Activated effector memory CD4-positive, alpha-beta T cell treated with Interleukin-2 at 50 U/mL for 16 hours (primary cell): ENCODE measurements at places on chromosomes 1 and 21.

DNA sequence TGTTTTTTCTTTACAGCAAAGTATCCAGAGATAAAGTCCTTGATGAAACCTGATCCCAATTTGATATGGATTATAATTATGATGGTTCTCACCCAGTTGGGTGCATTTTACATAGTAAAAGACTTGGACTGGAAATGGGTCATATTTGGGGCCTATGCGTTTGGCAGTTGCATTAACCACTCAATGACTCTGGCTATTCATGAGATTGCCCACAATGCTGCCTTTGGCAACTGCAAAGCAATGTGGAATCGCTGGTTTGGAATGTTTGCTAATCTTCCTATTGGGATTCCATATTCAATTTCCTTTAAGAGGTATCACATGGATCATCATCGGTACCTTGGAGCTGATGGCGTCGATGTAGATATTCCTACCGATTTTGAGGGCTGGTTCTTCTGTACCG lies 6.5 kb downstream of the DEGS1 start:
- no peak for DNase-seq

GRCh38 chr1:19448491-19449439 lies 36.6 kb downstream of the CAPZB start:
- DNase-seq, result no peak

DNA sequence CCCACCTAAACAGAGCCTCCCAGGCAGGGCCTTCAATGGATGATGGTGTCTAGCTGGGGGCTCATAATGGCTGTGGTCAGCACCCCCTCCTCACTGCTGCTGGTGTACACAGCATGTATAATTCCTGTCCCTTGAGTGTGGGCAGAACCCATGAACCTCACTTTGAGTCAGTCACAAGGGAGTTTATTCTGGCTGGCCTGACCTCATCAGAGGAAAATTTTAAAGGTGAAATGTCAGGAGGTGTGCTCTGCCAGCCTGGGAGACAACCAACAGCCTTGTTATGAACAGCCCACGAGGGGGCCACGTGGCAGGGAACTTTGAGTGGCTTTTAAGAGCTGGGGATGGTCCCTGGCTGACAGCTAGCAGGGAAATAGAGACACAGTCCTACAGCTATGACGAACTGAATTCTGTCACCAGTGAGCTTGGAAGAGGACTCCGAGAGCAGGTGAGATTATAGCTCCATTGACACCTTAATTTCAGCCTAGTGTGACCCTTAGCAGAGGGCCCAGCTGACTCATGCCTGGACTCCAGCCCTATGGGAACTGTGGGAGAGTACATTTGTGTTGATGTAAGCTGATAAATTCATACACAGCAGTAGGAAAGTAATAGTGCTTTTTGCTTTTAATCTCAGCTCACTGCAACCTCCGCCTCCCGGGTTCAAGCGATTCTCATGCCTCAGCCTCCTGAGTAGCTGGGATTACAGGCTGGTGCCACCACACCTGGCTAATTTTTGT lies 73.5 kb upstream of the RUNX3 start:
- DNase-seq, result no peak

DNA sequence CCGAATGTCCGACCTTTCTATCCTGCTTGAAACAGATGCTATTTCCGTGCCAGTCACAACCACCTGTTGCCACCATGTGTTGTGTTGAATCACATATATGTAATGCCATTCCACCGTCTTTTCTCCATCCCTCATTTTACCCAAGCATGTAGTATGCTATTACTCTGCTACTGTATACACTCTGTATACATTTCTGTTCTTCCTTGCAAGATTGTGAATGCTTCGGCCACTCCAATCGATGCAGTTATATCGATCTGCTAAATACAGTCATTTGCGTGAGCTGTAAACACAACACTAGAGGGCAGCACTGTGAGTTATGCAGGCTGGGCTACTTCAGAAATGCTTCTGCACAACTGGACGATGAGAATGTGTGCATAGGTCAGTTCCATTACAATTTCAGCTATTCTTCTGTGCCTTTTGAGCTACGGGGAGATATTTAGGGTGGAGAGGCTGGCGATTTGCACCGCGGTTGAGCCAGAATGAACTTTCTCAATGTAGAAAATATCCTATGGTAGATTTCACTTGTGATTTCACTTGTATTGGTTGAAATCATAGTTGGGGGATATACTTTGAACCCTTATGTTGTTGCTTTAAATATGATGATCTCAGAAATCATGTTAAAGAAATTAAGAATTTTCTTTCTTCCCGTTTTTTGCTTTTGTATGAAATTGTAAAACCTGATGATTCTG lies 289.8 kb downstream of the NTNG1 start:
- no peak for DNase-seq

- DNase-seq, result no peak
Observed at GRCh38 chr1:8154621-8155052, 128.5 kb upstream of the ERRFI1 start.

GRCh38 chr1:191284175-191284574 lies 806.5 kb upstream of the BRINP3 start:
- no peak for DNase-seq

DNA sequence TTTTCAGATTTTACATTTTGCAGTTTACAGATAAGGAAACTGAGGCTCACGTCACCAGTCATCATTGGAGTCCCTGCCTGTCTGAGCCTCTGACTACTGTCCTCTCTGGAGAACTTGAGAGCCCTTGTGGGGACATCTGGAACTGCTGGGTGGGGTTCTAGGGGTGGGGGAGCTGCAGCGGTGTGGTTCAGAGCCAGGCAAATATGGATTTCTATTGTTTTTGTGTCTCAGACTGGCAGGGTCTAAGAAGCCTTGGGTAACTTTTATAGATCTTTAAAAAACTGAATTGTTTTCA lies 46.9 kb downstream of the IER5 start:
- DNase-seq, result no peak

GRCh38 chr1:65206836-65207235 lies 58.8 kb downstream of the AK4 start:
- DNase-seq, result no peak

GRCh38 chr1:228736844-228737445 lies 1.7 kb downstream of the RHOU start:
- no peak for DNase-seq

- no peak for DNase-seq
Observed at GRCh38 chr1:43068911-43069310, 103.2 kb downstream of the EBNA1BP2 start.

- DNase-seq, result no peak
Observed at GRCh38 chr1:103948526-103948925, 198.8 kb downstream of the AMY1C start.

DNA sequence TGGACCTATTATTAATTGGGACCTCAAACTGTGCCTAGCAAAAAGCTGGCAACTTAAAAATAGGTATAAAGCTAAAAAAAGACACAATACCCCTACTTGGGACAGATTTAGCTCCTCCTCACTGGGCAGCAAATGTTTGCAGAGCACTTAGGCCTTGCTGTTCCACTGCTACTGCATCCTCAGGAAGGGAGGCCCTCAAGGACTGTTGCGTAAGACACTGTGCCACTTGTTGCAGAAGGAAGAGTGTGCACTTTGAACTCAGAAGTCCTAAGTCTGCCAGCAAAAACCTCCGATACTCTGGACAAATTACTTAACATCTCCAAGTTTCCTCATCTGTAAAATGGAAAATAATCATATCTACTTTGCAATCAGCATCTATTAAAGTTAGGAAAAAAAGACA lies 322.9 kb downstream of the BARHL2 start:
- DNase-seq, result no peak

DNA sequence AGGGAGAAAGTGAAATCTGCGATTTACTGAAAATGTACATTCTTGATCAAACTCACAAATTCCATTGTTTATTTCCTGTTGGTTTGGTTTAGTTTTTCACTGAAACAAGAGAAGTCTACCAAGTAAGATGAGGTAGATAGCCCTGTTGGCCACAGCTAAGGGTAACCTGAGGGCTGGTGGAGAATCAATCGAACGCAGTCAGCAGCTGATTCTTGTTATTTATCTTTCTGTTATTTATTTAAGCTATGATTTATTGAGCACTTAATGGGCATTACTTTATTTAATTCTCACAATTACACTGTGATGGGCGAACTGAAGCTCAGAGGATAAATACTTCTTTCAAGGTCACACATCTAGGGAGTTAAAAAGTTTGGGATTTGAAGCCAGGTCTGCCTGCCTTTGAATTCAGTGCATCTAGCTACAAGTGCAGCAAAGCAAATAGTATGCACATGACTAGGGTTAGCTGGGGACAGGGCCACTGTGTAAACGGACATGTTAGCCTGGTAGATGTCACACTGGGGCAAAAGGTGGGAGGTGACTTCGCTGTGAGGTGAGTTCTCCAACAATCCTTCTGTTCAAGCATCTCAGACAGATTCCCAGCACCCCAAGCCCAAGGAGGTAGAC lies 106.5 kb upstream of the GADD45A start:
- no peak for DNase-seq

- no peak for DNase-seq
Observed at GRCh38 chr1:32944180-32944579, 20.4 kb downstream of the RNF19B start.

DNA sequence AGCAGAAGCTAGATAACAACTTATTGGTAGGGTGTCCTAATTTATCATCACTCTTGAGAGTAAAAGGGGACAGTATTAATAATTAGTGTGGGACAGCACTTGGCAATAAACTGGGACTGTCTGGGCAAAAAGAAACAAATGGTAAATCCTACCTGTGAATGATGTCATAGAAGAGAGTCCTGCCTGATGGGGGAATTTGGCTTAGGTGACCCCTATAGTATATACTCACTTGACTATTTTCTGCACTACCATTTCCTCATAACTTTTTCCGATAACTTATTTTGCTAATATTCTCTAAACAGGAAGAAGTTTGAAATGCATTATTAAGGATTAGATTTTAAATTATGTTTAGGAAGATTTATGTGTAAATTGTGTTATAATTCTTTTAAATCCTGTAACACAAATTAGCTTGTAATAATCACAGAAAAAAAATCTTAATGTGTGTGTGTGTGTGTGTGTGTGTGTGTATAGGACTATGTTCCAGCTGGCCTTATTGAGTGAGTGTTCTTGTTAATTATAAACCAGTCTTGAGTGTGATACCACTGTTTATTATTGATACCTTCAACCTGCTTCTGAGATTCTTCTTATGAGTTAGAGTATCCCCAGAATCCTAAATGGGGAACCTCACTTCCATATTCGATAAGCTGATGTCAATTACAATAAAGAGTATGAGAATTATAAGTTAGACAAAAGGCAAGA lies 144.2 kb upstream of the C1orf105 start:
- DNase-seq, result no peak

GRCh38 chr1:213817156-213817555 lies 170.6 kb upstream of the PROX1 start:
- DNase-seq, result no peak

GRCh38 chr1:201533836-201534235 lies 5.1 kb upstream of the NAV1 start:
- no peak for DNase-seq

DNA sequence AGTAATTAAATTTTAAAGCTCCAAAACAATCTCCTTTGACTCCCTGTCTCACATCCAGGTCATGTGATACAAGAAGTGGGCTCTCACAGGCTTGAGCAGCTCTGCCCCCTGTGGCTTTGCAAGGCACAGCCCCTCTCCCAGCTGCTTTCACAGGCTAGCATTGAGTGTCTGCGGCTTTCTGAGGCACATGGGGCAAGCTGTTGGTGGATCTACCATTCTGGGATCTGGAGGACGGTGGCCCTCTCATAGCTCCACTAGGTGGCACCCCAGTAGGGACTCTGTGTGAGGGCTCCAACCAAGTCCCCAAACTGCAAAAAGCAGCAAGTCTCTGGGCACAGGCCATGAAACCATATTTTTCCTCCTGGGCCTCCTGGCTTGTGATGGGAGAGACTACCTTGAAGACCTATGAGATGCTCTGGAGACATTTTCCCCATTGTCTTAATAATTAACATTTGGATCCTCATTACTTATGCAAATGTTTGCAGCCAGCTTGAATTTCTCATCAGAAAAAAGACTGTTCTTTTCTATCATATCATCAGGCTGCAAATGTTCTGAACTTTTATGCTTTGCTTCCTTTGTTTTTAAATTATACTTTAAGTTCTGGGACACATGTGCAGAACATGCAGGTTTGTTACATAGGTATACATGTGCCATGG lies 554.1 kb upstream of the OLFM3 start:
- DNase-seq, result no peak

GRCh38 chr1:164440232-164440631 lies 118.8 kb upstream of the PBX1 start:
- DNase-seq, result no peak

- DNase-seq, result no peak
Observed at GRCh38 chr1:100921110-100921706, 25.3 kb downstream of the SLC30A7 start.

- DNase-seq, result no peak
Observed at GRCh38 chr21:38229260-38229877, 27.4 kb upstream of the KCNJ15 start.

GRCh38 chr1:41418857-41419583 lies 57.8 kb downstream of the FOXO6 start:
- no peak for DNase-seq

GRCh38 chr1:103447471-103447870 lies 78.0 kb upstream of the RNPC3 start:
- DNase-seq, result no peak

DNA sequence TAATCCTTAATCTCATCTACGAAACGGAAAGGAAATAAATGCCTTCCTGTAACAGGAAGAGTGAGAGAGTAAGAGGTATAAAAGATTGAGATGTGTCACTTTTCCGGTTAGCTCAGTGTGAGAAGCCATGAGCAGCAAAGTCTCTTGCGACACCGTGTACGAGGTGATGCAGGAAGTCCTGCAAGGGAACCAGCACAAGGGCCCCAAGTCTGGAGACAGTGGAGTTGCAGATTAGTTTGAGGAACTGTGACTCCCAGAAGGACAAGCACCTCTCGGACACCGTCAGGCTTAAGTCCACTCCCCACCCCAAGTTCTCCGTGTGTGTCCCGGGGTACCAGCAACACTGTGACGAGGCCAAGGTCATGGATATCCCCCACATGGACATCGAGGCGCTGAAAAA lies 592.3 kb upstream of the ADGRL2 start:
- no peak for DNase-seq

GRCh38 chr1:212212906-212213305 lies 72.3 kb upstream of the PPP2R5A start:
- DNase-seq, result no peak

DNA sequence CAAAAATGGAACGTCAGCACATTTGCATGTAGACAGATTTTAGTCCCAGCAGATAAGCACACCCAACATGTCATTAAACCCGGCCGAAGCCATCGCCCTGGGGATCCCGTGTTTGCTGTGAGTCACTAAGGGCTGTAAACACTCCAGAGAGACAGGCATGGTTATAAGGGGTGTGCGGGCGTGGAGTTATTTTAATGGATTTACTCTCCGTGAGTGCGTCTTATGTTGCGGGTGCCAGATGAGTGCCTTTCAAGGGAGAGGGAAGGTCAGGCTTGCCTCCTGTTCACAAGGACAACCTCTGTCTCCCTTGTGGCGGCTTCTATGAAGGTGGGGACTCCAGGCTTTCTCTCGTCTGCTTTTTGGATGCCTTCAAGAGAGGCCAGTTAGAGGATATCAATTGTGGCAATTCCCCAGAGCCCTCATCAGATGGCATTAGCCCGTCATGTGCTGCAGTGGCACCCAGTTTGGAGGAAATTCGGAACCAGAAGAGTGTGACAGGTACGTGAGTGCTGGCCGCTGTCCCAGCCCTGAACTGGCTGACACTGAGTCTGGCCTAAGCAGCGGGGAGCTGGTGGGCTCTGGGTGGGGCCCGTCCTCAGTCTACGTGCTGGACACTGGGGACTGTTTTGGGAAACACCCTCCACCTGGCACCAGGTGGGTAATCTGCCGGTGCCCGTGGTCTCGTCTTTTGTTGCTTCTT lies 223.8 kb upstream of the TMEM51 start:
- DNase-seq, result no peak
